ENCODE measurements at places on chromosomes 11 and 22. TPM values are rescaled to one million over a fixed set of nuclear protein-coding genes. Genes with fewer than 3 reads are reported as not detected.

Gene MS4A12
- polyA plus RNA-seq: not detected

Gene TTC28
- 2.4 TPM for polyA plus RNA-seq

Gene OR52N4
- not detected for polyA plus RNA-seq

Gene TH
- polyA plus RNA-seq: not detected

Gene MFRP
- 0.01 TPM for polyA plus RNA-seq

Gene MLC1
- polyA plus RNA-seq: under 0.01 TPM

Gene MRGPRX4
- polyA plus RNA-seq: not detected

Gene SMIM35
- not detected for polyA plus RNA-seq

Gene FXYD2
- polyA plus RNA-seq: 0.24 TPM

Gene ZNF280B
- 0.23 TPM for polyA plus RNA-seq

Gene LRRC4C
- 0.04 TPM for polyA plus RNA-seq

Gene FAM227A
- 0.32 TPM for polyA plus RNA-seq

Gene MS4A7
- 1.1 TPM for polyA plus RNA-seq

DNA sequence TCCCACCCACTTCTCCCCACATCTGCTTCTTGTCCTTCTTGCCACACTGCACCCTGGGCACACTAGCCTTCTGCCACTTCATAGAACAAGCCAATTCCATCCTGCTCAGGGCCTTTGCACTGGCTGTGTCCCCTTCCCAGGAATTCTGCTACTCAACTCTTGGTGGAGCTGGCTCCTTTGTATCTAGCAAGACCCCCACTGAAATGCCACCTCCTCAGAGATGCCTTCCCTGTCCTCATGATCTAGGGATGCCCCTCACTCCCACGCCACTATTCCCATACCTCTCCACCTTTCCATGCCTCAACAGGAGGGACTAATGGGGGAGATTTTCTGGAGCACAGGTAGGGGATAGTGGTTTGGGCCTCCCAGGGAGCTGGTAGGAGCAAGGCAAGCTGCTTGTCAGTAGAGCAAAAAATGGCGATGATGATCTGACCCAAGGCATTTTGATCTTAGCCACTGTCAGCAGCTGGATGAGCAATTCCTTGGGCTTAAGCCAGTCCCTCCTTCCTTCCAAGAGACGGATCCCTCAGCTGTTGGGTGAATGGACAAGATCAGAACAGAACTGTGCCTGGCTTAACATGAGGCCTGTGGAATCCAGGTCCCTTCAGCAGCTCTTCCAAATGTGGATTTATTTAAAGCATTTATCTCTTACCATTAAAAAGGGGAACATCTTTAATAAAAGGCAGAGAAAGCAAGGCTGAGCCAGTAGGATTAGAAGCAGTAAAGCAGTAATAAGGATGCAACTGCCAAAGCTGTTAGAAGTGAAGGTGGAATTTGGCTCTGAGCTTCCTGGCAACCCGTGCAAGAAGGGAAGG is 4.0 kb upstream of the PRDM11 start:
- DNase-seq: no peak

GRCh38 chr11:82980292-82980691 is 78.8 kb downstream of the DDIAS start:
- no peak for DNase-seq

- DNase-seq: no peak
Observed at GRCh38 chr11:3833449-3833848, 7.3 kb downstream of the RHOG start.

DNA sequence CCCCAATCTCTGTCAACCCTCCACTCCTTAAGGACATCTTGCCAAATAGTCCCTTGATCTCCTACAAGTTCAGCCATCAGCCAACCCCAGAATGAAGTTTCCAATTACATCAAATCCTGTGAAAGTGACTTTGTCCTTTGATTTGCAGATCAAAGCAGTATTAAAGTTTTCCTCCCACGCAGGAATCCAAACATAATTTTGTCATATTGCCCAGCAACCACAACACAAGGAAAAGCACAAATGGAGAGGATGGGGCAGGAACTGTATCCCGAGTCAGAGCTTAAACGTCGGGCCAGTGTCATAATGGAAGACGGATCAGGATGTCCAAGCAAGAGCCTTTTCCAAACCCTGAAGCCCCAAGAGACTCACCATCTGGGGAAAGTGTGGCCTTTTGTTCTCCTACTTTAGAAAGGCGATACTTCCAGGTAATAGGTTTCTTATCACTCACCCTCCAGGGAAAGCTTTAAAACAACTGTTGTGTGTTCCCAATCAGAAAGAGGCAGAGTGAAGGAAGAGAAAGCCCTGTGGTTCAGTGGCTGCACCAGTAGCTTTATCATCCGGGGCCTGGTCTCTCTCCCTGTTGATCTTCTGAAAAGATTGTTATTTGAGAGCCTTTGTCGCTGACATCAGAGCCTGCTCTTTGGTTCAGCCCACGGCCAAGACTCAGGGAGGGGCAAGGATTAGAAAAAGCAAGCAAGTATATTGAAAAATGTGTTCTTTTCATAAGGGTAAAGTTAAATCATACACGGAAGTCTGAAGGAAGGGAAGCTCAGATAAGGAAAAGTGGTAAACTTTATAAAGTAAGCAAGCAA is 41.7 kb downstream of the EXPH5 start:
- DNase-seq: no peak

- DNase-seq: no peak
Observed at GRCh38 chr11:44765026-44765595, 38.3 kb downstream of the TSPAN18 start.

DNA sequence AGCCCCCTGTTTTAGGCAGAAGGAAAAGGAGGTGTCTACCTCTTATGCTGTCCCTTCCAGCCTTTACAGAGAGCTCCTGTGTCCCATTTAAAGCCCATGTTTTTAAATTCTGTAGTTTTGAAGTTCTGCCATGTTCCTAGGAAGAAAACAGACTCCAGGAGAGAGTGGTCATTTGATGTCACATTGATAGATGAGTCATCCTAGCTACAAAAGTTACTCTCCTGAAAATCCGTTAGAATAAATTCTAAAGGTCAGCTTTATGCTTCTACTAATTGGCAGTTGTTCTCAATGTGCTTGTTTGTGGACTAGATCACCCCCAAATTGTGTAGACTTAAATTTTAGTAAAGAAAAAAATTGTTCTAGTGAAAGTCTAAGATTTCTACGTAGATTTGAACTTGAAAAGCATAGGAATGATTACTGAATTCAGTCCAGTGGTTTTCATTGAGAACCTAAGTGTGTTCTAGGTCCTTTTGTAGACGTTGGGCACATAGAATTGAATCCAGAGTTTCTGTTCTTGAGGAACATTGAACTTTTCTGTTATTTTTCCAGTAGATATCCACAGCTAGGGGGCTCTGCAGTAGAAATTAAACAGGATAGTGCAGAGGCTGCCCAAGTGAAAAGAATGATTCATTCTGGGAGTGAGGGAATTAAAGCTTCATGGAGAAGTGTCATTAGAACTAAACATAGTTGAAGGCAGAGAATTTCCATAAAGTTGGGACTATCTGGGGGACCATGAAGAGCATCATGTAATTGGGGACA is 140.6 kb upstream of the RASSF10 start:
- DNase-seq: no peak

GRCh38 chr11:128985880-128986279 is 43.2 kb upstream of the TP53AIP1 start:
- DNase-seq: no peak

DNA sequence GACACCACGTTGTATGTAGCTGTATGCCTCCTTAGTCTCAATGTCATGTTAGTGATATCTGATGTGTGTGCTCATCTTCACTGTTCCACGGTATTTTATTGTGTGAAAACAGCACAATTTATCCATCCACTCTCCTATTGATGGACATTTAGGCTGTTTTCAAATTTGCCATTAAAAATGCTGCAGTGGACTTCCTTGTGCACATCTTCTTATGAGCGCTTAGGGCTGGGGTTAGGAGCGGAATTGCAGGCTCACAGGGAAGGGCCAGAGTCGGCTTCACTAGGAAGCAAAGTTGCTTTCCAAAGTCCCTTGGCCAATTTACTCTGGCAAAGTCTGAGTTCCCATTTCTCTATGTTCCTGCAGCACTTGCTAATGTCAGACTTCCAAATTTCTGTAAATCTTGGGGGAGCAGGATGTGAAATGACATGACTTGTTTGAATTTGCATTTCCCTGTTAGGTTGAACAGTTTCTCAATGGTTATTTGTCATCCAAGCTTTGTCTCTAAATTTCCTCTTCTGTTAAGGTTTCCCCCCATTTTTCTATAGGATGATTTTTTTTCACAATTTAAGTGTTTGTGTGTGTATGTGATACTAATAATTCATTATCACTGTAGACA is 75.4 kb downstream of the MYEOV start:
- DNase-seq: no peak

GRCh38 chr11:36155770-36156160 is 133.5 kb downstream of the COMMD9 start:
- no peak for DNase-seq

- no peak for DNase-seq
Observed at GRCh38 chr11:11948242-11948947, 60.0 kb downstream of the DKK3 start.

DNA sequence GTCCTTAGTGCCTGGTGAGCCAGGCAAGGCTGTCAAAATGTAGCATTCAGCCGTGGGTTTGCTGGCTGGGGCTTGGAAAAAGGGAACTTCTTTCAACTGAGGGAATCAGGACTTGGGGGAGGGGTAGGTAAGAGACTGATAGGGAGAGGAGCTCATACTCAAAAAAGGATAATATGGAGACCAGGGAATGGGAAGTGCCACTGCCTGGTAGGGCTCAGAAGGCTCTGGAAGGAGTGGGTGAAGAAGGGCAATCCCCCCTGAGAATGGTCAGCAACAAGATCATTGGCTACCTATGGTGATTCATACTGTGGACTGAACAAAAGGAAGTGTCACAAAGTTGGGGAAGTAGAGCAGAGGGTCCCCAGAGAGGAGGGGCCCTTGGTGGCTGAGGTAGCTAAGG is 1.9 kb downstream of the CNGA4 start:
- DNase-seq: no peak

DNA sequence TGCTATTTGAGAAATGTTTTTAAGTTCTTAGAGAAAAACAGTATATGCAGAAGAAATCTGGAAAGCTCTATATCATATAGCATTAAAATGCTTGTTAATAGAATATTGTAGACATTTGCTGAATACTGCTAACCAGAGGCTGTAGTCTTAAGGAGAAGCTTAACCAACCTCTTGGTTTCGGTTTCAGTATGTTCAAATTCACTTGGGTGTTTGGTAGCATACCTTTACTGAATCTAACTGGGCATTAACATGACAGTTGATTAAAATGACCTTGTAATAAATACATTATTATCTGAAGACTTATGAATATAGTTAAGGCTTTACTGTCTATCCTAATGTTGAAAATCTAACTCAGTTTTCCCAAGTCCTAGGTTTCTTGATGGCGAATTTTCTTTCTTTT is 5.4 kb downstream of the PCF11 start:
- DNase-seq: no peak

DNA sequence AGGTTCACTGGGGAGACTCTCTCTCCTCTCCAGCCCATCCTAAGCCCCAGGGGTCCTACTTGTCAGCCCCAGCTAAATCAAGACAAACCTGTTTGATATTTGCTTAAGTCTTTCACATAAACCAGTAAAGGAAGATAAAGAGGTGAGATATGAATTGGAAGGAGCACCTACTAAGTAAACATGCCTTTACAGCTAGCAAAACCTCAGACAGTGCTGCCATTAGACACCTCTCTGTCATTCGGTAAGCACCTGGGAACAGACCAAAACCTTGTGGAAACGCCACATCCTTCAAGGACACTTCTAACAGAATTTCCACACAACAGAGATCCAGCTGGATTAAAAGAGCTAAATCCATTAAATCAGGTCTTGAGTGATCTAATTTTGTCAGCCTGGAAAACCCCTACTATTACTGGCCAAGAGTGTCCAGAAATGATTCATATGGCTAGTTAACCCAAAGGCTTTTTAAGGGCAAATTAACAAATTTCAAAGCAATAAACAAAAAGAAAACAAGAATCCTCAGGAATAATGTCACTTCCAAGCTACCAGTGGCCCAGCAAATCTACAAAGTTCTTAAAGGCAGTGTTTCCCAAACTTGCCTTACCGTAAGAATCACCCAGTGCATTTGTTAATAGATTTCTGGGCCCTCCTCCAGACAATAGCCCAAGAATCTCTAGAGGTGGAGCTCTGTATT is 2.4 kb downstream of the VPS37C start:
- DNase-seq: no peak

DNA sequence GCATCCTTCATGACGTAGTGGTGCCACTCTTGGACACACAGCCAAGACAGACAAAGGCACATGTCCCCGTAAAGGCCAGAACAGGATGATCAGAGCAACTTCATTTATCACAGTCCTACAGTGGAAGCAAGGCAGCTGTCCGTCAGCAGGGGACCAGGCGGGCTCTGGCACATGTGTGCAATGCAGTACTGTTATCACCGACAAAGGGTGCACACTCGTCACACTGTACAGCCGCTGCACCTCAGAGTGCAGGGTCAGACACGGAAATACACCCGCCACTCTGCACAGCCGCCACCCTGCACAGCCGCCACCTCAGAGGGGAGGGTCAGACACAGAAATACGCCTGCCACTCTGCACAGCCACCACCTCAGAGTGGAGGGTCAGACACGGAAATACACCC is 13.4 kb upstream of the IL17REL start:
- no peak for DNase-seq

DNA sequence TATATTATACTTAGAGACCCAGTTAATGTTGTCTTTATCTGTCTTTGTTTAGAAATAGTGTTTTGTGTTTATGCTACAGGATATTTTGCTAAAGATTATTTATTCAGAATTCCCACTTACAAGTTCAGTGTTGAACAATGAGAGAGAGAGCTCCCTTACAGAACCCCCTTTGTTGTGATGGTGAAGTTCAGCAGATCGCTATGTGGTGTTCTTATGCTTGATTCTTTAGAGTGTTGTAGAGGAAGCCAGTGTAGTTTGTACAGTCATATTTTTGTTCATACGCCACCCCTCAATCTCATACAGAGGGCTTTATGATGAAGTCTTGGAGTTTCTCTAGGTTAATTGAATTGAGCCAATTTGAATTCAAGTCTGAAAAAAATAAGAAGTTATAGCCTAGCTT is 150.2 kb downstream of the TMEM135 start:
- DNase-seq: no peak

GRCh38 chr11:47185305-47186075 is 744 bp downstream of the PACSIN3 start:
- peak; percentile 76 for DNase-seq

- DNase-seq: no peak
Observed at GRCh38 chr22:41562461-41562860, 1.7 kb downstream of the CSDC2 start.

All from psoas muscle (tissue), 8 donors.